ENCODE measurements at places on chromosomes 7 and 10.

DNA sequence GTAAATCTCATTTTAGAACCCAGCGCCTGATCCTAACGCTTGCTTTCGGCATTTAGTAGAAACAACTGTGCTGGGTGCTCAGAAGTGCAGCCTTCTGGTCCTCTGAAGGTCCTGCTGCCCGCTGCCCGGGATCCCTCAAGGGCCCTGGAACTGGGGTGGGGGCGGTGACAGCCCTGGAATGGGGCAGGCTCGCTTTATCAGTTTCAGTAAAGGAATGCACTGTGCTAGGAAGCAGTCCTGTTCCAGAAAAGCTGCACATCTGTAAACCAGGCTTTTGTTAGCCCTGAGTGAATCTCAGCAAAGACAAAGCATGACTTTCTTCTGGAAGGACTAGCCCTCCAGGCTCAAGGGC is 254.6 kb downstream of the TNS3 start:
- DNase-seq: no peak

- no peak for DNase-seq
Observed at GRCh38 chr7:148962440-148962822, 65.9 kb downstream of the PDIA4 start.

GRCh38 chr7:73615886-73616285 is 8.4 kb downstream of the MLXIPL start:
- no peak for DNase-seq

GRCh38 chr7:5869691-5870090 is 10.9 kb upstream of the OCM start:
- no peak for DNase-seq

DNA sequence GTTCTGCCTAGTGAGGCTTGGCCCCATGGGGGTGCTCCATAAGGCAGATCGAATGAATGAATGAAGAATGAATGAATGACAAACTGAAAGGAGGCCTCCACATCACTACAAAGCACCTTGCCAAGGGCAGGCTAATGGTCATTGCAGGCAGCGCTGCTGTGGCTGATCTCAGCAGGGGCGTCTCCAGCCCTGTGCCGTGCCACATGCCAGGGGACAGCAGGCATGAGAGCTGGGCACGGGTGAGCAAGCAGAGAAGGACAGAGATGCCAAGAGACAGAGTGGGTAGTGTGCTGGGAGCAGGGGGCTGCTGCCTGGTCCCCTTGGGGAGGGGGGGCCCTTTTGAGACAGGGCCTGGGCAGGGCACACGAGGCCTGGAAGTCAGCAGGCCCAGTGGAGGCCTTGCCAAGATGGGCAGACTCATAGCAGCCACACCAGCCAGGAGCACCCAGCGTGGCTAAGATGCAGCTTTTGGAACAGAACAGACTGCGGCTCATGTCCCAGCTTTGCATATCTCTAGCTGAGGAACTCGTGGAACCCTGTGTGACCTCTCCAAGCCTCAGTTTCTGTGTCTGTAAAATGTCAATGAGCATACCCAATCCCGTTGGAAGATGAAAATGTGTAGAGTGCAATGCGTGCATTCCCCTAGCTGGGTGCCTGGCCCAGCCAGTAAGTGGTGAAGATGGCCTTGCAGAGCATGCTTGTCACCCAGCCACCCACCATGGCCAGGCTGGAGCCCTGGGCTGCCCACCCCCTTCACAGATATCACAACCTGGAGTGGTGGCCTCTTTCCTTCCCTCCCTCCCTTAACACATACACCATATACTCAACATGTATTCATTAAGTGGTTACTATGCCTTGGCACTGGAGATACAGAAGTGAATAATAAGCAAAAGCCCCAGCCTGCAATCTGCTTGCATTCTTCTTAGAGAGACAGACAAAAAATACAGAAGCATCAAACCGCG is 61.1 kb upstream of the LRRC18 start:
- no peak for DNase-seq

DNA sequence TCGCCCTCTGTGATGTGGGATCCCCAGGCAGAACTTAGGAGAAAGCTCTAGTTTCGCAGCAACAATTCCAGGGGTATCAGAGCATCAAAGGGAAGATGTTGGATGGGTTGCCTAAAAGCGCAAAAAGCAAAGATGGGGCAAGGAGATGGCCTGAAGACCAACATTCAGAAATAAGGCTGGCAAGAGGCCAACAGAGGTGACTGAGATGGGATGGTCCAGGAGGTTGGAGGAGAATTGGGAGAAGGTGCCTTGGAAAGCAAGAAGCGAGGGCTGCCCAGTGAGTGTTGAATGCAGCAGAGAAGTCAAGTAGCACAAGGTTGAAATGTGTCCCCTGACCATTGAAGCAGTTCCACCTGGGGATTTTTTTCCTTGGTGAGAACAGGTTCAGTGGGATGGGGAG is 38.4 kb upstream of the TMEM273 start:
- no peak for DNase-seq

- DNase-seq: no peak
Observed at GRCh38 chr10:12974078-12974477, 27.4 kb downstream of the CCDC3 start.

GRCh38 chr10:20726381-20726780 is 170.7 kb downstream of the NEBL start:
- DNase-seq: no peak

GRCh38 chr10:6045314-6045848 is 16.8 kb downstream of the IL2RA start:
- DNase-seq: peak; percentile 64

- no peak for DNase-seq
Observed at GRCh38 chr7:108007261-108007660, 4.3 kb upstream of the LAMB1 start.

GRCh38 chr7:73520673-73521635 is 1.1 kb downstream of the BAZ1B start:
- DNase-seq: no peak

DNA sequence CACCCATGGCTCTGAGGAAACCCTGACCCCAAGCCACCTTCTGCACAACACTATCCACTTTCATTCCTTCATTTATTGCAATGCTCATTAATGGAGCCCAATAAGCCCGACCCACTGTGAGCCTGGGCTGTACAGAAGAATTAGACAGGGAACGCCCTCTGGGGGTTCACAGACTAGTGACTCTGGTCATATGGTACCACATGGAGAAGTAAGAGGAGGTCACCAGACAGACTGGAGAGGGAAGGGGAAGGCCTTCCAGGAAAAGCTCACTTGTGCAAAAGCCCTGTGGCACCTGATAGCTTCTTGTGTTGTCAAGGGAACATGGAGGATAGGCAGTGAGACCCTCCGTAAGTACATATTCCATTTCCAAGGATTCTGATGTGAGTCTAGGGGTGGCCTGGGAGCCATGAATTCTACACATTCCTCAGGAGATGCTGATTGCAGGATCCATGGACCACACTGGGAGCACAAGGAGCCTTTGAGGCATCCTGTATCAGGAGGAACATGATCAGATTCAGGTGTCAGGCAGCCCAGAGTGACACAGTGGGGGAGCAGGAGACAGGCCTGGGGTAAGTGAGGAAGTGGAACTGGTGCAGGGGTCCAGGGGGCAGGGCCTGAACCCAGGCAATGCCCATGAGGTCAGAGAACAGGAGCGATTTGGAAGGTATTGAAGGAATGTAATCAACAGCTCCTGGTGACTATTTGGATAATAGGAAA is 19.9 kb downstream of the TMEM72 start:
- no peak for DNase-seq

- peak; percentile 24 for DNase-seq
Observed at GRCh38 chr7:101754424-101755159, 62.8 kb upstream of the CUX1 start.

DNA sequence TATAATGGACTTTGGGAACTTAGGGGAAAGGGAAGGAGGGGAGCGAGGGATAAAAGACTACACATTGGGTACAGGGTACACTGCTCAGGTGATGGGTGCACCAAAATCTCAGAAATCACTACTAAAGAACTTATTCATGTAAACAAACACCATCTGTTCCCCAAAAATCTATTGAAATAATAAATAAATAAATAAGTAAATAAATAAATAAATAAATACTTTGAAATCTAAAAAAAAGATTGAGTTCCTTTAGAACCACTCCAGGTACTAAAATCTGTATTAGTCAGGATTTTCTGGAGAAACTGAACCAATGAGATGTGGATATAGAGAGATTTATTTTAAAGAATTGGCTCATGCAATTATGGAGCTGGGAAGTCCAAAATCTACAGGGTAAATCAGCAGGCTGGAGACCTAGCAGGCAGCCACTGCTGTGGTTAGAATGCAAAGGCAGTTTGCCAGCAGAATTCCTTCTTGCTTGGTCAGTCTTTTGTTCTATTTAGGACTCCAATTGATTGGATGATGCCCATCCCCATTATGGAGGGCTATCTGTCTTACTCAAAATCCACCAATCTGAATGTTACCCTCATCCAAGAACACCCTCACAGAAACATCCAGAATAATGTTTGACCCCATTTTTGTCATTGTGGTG is 8.9 kb downstream of the IGFBP1 start:
- no peak for DNase-seq

DNA sequence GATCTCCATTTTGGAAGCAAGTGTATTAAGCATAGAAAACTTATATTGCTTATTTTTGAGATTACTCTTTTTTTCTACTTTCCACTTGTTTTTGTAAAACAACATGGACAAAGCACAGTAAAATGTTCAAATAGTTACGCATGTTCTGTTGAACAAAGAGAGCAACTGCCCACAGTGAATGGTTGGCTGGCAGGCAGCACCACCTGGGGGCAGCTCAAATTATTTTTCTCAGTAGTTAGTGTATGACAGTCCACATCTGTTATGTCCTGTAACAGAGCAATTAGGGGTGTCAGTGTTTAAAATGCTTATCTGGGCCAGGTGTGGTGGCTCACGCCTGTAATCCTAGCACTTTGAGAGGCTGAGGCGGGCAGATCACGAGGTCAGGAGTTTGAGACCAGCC is 46.1 kb upstream of the CACUL1 start:
- no peak for DNase-seq

DNA sequence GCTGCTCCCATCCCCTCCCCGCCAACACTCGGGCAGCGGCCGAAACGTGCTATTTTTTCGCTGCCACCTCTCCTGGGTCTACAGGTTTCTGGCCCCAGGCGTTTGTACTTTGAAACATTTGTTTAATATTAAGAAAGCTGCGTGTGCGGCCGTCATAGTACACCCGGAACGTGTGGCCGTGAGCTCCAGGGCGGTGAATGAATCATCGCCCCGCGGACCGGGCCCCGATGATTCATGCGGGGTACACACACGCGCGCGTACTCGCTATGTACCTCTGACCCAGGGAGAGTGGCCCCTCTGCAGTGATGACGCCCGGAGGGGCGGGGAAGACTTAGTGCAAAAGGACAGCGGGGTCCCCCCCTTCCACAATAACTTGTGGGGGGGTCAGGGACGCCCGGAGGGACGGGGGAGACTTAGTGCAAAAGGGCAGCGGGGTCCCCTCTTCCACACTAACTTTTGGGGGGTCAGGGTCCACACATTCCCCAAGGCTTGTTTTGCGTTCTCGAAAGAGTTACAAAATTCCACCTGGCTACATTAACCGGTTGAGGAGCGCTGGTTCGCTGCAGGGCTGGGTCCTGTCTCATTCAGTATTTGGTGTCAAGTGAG is 56.5 kb upstream of the PCGF5 start:
- peak; percentile 83 for DNase-seq

- DNase-seq: no peak
Observed at GRCh38 chr7:96052860-96053470, 268.9 kb downstream of the SLC25A13 start.

DNA sequence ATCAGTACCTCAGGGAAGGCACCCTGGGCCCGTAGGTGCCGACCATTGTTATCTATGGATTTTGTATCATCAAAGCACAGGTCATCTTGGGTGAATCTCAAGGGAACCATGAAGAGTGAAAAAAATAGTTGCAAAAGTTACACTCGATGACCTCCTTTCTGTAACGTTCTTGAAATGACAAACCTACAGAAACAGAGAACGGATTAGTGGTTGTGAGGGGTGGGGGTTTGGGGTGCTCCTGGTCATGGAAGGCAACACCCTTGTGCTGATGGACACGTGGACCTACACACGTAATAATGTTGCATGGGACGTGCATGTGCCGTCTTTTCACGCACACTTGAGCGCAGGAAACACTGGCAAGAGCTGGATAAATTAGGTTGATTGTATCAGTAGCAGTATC is 655.9 kb downstream of the SDK1 start:
- DNase-seq: no peak

GRCh38 chr10:13978533-13979115 is 352.1 kb downstream of the FRMD4A start:
- no peak for DNase-seq

- DNase-seq: no peak
Observed at GRCh38 chr7:111667488-111667887, 105.2 kb upstream of the IMMP2L start.

- no peak for DNase-seq
Observed at GRCh38 chr10:128475686-128476367, 349.6 kb upstream of the MKI67 start.

- DNase-seq: peak; percentile 50
Observed at GRCh38 chr10:68955355-68955831, 577 bp upstream of the DDX21 start.

GRCh38 chr7:93092757-93093370 is 24.9 kb downstream of the SAMD9 start:
- DNase-seq: no peak

DNA sequence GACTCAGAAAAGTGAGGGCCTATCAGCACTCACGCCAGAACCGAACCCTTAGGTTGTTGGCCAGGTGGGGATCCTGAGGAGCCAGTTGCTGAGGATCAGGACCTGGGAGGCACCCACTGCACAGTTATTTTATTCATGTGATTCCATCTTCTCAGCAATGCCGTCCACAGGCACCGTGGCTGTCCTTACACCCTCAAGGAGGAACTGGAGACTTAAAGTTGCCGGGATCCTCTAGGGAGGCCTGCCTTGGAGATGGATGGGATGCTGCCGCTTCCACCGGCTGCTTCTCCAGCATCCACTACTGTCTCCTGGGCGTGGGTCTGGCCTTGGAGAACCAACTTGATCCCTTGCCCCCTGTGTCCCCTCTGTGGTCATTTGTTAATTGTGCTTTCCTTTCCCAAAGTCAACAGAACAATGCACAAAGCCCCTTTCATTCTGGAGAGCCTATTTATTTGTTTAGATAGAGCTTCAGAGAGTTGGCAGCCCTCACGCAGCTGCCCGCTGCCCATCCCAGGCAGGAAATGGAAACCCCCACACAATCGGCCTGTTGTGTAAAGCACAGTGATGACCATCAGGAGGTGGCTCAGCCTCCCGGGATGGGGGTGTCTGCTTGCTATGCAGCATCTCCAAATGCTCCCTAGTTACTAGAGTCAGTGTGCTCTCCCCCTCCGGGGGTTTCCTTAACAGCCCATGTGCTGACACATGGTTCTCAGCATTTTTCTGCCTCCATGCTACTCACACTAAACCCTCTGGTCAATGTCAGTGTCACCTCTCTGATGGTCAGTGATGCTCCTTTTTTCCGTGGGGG is 52.9 kb upstream of the IGFBP3 start:
- DNase-seq: no peak

GRCh38 chr10:62978482-62978881 is 154.6 kb upstream of the NRBF2 start:
- DNase-seq: peak; percentile 15

Data from stimulated activated CD4-positive, alpha-beta T cell treated with anti-CD3 and anti-CD28 coated beads, Interleukin-15, amount 100 ng/mL, for 24 hours (primary cell).